Hematopoietic multipotent progenitor cell treated with erythropoietin and hydrocortisone succinate and interleukin-3 and kit ligand, for 8 days (in vitro differentiated cells): ENCODE measurements at places on chromosomes 4 and X.
A peak's percentile ranks its signal among the peaks of the same experiment; 100 is the strongest.

GRCh38 chr4:159946983-159947615 is 844.2 kb downstream of the RAPGEF2 start:
- peak; percentile 60 for DNase-seq

DNA sequence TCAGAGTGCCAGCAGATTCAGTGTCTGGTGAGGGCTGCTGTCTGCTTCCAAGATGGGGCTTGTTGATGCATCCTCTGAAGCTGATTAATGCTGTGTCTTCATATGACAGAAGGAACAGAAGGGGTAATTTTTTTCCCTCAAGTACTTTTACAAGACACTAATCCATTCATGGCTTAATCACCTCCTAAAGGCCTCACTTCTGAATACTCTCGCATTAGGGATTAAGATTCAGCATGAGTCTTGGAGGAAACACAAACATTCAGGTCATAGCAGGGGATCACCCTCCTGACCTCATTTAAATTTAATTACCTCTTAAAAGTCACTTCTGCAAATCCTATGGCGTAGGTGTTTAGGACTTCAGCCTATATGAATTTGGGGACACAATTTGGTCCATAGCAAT is 1145.5 kb upstream of the PCDH10 start:
- no peak for DNase-seq

DNA sequence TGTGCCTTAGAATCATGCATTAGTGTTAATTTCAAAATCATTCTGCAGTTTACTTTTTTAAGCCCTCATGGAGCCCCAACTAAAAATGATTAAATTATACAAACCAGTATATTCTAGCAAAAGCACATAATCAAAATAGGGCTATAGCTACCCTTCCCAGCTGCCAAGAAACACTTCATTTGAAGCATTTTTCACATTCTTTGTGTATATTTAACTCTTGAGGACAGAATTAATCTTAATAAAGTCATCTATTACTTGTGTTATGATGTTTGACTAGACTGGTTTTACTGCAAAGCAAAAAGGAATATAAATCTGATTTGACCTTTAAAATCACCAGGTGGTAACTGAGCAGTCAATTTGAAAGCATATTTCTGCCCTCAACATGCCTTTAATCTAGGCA is 145.1 kb downstream of the PRDM5 start:
- DNase-seq: no peak

GRCh38 chr4:60396341-60397049 is 803.6 kb upstream of the ADGRL3 start:
- DNase-seq: no peak

DNA sequence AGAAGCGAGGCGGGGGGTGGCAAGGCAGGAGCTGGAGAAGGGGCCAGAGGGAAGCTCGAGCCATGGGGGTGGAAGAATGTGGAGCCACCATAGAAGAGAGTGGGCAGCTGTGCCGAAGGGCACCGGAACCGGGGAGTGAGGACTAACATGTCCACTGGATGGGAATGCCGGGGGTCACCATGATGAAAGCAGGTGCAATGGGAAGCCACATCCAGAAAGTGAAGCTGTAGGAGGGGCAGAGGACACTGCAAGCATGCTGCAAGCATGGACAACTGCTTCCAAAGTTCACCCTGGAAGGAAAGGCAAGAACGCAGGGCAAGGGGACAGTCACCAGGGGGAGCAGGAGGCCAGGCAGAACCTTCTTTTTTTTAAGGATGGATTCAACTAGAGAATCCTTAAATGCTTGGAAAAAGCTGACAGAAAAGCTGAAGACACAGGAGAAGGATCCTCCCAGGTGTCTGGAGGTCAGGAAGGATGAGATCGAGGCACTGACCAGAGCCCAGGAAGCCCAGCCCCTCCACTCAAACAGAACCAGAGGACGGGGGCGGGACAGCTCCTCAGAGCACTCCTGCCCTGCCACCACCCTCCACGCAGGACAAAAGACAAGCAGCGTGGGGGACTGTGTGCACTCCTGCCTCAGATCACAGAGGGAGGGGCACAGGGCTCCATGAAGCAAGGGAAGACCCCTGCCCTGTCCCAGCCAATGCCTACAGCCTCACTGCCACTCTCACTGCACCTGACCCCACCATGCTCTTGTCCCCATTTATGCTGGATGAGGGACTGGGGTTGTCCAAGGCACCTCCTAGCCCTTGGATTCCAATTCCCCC is 169.2 kb downstream of the AFAP1 start:
- DNase-seq: peak; percentile 25

DNA sequence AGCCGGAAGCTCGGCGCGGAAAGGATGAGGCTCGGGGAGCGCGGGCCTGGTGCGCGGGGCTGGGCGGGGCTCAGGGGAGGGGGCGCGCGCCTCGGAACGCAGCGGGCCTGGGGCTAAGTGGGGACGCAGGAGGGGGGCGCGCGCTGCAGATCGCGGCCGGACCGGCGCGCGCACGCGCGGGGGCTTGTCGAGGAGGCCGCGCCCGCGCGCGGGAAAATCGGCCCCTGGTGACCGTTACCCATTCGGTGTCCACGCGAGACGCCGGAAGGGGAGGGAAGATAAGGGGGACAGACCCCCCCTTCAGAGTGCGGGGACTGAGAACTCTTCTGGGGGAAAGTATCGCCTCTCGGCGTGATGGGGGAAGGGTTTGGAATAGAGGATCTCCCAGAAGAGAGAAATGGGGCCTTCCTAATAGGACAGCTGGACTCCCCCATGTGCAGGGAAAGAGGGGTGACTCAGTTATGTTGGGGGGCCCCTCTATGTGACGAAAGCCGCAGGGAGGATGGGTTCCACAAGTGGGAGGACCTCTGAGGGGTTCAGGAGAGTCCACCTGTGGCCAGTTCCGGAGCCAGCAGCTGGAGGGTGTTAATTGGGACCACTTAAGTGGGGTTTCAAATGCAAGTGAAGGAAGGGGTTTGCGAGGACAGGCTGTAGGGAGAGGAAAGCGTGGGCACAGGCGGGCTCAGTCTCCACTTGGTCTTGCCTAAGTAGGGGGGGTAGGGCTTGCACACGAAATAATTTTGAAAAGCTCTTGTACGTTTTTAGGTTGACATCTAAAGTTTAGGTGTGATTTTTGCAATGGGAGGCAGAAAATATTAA is 584 bp downstream of the SUV39H1 start:
- peak; percentile 73 for DNase-seq

DNA sequence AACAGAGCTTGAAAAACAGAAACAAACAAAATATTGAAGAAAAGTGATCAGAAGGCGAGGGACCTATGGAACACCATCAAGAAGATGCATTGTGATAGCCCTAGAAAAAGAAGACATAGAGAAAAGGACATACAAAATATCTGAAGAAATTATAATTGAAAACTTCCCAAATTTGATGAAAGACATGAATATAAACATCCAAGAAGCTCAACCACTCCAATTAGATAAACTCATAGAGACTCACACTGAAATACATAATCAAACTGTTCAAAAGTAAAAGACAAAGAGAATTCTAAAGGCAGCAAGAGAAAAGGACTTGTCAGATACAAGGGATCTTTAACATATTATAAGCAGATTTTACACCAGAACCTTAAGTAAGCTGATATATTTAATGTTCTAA is 869.8 kb downstream of the PCDH18 start:
- no peak for DNase-seq

DNA sequence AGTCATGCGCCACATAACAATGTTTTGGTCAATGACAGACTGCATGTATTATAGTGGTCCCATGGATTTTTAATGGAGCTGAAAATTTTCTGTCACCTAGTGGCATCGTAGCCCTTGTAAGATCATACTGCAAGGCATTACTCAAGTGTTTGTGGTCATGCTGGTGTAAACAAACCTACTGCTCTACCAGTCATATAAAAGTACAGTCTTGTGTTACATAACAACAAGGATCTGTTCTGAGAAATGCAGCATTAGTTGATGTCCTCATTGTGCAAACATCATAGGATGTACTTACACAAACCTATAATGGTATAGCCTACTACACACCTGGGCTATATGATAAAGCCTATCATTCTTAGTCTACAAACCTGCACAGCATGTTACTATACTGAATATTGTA is 34.6 kb downstream of the COX18 start:
- no peak for DNase-seq

GRCh38 chr4:152310257-152310656 is 225.6 kb downstream of the FBXW7 start:
- no peak for DNase-seq

DNA sequence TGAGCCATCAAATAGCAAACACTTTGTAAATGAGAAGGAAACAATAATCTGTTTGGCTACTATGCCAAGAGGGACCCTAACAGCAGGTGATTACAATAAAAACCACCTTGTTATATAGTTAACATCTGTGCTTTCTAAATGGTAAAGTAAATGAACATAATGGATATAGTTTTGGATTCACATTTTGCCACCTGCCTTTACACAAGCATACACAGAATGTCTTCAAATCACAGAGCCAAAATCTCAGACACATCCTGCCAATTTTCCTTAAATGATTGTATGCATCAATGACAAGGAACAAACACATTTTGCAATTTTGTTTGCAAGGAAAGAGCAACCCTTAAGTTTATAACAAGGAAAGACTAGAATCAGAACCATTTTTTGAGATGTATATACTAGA is 334.2 kb downstream of the FSTL5 start:
- no peak for DNase-seq

GRCh38 chrX:121733514-121733913 is 686.1 kb downstream of the GLUD2 start:
- DNase-seq: no peak

GRCh38 chrX:118595501-118596042 is 100.0 kb downstream of the DOCK11 start:
- DNase-seq: no peak

DNA sequence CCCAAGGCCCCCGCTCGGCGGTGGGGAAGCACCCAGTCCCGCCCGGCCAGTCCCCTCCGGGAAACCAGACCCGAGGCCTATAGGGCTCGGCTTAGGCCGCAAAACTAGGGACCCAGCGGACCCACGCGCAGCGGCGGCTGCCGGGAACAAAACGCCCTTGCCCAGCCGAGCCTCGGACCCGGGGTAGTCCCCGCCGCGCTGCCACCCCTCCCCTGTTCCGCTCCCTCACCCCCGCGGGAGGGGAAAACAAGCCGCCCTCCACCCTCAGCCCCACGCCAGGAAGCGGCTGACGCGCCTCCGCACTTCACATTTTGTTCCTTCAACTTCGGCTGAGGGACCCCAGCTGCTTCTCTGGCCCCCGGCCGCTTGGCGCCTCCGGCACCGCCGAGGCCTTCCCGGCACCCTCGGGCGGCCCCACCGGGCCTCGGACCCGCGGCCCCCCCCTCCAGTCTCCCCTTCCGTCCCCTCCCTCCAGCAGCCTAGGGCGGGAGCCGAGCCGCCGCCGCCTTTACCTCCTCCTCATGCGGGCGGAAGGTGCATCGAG is 694 bp downstream of the PDS5A start:
- DNase-seq: peak; percentile 27

GRCh38 chr4:85703096-85703495 is 228.1 kb downstream of the ARHGAP24 start:
- DNase-seq: no peak
